ENCODE measurements at places on chromosomes 12 and 14. TPM values are rescaled to one million over a fixed set of nuclear protein-coding genes. Genes with fewer than 3 reads are reported as not detected.

Gene STYK1
- polyA plus RNA-seq, result 4.4 TPM

Gene VDR
- polyA plus RNA-seq, result 4.9 TPM

Gene LMO3
- 1.2 TPM for polyA plus RNA-seq

Gene KCNA1
- polyA plus RNA-seq, result not detected

Gene ART4
- 0.03 TPM for polyA plus RNA-seq

Gene LRRC74A
- not detected for polyA plus RNA-seq

Gene CAPS2
- 1.8 TPM for polyA plus RNA-seq

Gene TAPBPL
- 15.3 TPM for polyA plus RNA-seq

Gene ITPR2
- polyA plus RNA-seq, result 1.8 TPM

Gene WNT1
- not detected for polyA plus RNA-seq

Gene OVCH1
- 0.18 TPM for polyA plus RNA-seq

Gene HRK
- polyA plus RNA-seq, result not detected

Gene OS9
- 171 TPM for polyA plus RNA-seq

Gene TBX3
- polyA plus RNA-seq, result 4.9 TPM

Gene AKAP5
- 0.15 TPM for polyA plus RNA-seq

Gene CISTR
- polyA plus RNA-seq, result not detected

Gene ZCRB1
- 48.3 TPM for polyA plus RNA-seq
